ENCODE measurements at places on chromosomes 4 and X.

- DNase-seq: no peak
Measured at GRCh38 chr4:141871086-141871770, 234.8 kb downstream of the IL15 start.

GRCh38 chr4:141240259-141240658 is 19.6 kb downstream of the ZNF330 start:
- no peak for DNase-seq

- DNase-seq: no peak
Measured at GRCh38 chr4:121764702-121765367, at the start of gene SMIM43. Gene SMIM43, minus strand, starts transcription at chr4:121765164. Its CDS starts 59 bp downstream, at chr4:121765105.

DNA sequence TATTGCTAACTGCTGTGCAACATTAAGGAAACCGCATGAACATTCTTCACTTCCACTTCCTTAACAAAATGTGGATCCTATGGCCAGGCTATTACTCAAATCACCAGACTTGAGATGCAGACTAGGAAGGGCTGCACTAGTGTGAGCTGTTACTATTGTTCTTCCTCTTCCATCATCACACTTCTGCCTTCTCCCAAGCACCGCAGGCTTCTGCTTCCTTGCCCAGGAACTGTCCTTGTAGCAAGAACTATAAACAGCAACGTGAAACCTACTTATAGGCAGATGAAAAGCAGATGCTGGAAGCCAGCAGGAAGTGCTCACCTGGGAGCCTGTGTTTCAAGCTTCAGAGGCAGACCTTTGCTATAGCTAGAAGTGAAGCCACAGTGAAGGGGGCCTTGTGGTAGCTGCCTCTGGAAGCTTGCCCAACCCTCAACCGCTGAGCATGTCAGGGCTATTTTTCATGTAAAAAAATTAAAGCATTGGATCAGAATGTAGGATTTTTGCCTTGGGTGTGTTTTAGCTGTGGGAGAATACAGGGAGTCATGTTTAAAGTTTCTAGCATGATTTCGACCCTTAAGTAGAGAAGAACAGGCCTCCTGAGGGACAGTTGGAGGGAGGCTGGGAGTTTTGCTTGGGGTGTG is 43.9 kb downstream of the CLNK start:
- no peak for DNase-seq

- DNase-seq: no peak
Measured at GRCh38 chrX:15619053-15619755, 18.4 kb upstream of the ACE2 start.

- no peak for DNase-seq
Measured at GRCh38 chr4:63169836-63170235, 1239.4 kb downstream of the TECRL start.

GRCh38 chr4:171650543-171650942 is 162.7 kb upstream of the GALNTL6 start:
- DNase-seq: no peak

DNA sequence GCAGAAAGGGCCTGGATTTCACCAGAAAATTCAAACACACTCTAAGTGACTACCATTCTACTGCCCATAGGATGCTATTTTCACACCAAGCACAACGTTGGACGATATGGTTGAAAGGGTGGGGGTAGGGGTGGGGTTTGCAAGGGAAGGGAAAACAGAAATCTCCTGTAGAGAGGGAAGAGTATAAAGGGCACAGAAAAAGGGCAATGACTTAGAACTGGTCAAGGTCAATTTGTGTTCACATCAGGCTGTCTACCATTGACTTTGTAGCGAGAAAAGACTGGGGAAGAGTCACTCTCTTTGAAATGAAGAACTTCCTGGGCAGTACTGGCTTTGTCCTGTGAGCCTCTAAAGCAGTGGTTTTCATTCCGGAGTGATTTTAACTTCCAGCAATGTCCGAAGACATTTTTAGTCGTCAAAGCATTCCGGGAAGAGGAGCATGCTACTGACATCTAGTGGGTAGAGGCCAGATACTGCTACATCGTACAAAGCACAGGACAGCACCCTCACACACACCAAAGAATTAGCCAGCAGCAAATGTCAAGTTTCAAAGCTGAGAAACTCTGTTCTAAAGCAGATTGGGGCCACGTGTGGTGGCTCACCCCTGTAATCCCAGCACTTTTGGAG is 48.4 kb upstream of the SLC7A3 start:
- DNase-seq: no peak

DNA sequence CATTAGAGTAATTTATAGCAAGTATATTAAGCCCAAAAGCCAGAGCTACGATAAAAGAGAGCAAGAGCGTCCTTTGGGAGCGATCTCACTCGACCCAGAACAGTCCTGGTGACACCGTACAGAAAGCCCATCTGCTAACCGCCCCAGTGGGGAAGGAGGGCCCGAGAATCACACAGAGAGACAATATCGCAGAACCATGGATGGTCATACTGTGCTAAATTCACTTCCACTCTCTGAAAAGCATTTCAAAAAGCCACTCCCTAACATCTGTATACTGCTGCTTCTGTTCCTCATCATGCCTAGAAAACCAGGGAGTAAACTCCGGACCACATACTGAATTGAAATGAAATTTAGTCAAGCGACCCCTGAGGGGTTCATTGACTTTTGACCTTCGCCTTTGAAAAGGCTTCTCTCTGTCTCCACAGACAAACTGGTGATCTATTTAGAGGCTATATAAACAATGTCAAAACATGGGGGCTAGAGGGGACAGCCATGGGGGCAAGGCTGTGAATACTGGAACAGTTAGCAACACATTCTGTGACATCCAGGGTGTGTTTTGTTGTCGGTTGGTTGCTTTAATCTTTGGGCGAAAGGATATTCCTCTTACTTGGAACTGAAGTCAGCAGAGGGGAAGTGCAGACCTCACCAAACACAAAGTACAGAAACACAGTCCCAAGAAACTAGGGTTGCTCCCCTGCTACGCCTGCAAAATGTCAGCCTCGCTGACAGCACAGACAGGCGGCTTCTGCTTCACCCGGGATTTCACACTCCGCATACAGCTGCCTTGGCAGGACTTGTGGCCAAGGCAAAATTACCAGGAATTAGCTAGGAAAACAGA is 129.0 kb upstream of the RASGEF1B start:
- DNase-seq: no peak

DNA sequence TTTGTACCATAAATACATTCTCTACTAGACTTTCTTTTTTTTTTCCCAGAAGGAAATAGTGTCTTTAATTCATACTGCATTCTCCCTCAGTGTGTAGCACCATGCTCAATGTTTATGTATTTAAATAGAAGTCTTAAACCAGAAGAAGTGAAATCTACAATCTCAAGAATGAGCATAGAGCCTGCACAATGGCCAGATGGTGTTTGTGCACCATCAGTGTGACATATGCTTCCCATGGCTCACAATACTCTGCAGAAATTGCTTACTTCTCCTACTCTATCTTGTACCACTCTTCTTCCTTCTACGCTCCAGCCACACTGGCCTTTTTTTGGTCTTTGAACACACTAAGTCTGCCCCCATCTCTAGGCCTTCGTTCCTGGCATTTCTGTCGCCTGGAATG is 2.6 kb upstream of the DOCK11 start:
- DNase-seq: no peak

GRCh38 chr4:76654084-76654483 is 219.1 kb downstream of the SHROOM3 start:
- no peak for DNase-seq

GRCh38 chr4:8255698-8256441 is 13.7 kb upstream of the HTRA3 start:
- no peak for DNase-seq

DNA sequence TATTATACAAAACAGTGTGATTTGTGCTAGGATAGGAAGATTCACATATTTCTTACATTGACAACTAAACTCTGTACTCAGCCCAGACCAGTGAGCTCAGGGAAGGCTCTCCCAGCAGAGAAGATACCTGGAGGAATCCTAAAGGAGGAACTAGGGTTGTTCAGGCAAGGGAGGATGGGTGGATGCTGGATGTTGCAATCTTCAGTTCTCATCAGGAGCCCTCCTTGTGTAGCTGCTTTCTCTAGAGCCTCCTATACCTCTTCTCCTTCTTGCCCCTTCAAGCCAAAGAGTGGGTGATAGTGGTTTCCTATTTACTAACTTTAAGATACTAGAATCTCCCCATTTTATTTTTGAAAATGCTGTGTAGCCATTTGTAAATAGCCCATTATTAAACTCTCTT is 117.3 kb downstream of the NKX6-1 start:
- no peak for DNase-seq

DNA sequence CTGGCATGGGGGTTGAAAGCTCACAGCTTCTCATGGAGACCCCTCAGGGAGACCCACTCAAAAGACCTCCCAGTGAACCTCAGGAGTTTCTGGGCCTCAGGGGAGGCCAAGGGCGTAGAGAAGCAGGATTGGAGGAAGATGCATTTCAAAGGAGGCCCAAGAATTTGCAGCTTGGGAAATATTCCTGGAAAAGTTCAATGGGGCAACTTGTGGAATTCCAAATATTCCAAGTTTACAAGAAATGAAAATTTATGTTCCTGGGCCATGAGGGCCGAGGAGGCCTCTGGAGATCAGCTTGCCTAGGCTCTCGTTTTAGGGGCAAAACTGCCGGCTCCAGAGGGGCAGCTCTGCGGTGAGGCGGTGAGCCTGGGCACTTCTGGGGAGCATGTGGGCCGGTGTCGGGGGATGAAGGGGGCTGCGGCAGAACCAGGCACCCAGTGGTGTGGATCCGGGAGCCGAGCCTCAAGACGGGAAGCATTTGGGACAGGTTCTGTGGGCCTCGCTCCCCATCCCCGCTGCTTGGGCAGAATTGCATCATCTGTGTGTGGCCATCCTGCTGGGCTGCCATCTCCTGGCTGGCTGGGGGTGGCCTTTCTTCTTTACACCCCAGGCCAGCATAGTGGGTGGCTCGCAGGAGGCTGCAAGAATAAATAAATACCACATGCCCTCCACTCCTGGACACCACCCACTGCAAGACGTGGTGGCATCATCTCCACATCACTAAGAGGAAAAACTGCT is 54.6 kb upstream of the GPR78 start:
- no peak for DNase-seq

DNA sequence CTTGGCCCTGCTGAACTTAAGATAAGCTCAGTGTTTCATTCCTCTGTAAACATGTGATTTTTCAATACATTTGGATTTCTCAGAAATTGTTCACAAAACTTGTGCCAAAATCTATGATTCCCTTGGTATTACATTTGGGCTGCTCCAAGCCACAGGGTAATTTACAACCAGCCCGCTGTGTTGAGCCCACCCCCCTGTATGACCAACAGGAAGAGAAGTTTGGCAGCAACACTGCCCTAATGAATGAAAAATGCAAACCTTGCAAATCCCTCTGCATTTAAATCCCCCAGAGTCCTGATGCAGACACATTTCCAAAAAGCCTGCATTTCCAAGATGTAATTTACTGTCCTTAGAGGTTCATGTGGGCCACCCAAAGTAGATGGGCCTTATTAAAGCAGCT is 34.1 kb upstream of the GAB1 start:
- DNase-seq: no peak

- no peak for DNase-seq
Measured at GRCh38 chr4:24683116-24683515, 98.8 kb upstream of the DHX15 start.

- DNase-seq: no peak
Measured at GRCh38 chr4:6473264-6474052, 1.0 kb upstream of the PPP2R2C start.

- DNase-seq: no peak
Measured at GRCh38 chr4:64407000-64407399, 2.2 kb downstream of the TECRL start.

DNA sequence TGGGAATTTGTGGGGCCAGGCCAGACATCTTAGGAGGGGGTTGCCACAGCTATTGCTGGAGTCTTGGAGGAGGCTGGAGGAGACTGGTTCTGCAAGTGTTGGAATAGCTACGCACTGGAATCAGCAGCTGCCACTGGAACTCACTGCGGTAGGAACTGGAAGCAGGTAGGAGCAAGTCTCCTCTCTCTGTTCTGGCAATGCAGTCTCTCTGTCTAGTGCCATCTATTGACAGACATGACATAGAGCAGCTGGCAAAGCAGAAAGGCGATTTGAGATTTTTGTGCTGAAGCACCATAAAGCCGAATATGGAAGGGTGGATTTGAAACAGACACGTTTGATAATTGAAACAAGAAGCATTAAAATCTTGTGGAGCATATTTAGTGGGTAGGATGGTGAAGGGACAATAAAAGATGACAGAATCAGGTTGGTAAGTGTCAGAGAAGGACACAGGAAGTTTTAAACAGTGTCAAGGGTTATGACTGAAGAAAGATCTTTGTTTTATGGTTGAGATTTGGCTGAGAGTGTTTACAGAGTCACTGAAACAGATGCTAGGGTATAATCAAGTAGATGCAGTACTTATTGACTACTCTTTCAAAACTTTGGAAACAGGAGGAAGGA is 23.5 kb upstream of the SYNPO2 start:
- no peak for DNase-seq

DNA sequence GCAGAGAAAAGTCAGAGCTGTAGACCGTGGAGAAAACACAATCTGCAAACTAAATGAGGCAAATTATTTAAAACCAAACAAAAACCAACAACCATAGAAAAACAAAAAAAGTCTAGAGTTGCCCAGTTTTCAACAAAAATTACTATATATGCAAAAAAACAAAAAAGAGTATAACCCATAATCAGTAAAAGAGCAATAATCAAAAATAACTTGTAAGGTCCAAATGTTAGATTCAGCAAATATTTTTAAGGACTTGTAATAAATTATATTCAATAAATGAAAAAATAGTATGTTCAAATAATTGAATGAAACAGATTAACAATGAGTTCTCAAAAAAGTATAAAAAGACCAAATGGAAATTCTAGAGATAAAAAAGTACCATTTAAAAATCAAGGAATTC is 130.5 kb downstream of the LRBA start:
- DNase-seq: no peak

GRCh38 chr4:54723820-54724219 is 66.1 kb downstream of the KIT start:
- DNase-seq: no peak

DNA sequence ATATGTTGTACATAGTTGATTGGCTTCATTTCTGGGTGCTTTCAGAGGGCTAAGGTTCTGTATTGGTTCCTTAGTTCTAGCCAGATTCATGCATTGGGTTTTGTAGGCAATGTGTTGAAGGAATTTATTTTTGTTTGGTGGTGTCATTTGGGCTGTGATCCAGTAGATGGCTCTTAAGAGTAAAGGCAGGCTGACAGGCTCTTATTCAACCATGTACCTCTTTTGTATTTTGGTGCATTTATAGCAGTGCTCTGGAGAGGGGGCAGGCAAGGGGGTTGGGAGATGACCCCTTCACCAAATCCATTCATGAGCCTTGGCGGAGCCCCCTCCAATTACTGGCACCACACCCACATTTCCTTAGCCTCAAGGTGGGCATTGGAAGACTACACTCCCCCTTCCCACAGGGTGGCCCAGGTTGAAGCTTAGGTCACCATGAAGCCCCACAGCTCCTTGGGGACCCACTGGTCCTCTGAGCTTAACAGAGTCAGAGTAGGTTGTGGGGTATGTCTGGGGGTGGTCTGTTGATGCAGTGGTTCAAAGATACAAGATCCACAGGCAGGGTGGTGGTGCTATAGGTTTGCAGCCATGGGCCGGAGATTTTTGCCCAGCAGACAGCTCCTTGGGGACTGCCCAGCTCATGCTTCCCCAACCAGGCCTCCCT is 143.0 kb upstream of the GNPDA2 start:
- no peak for DNase-seq

GRCh38 chr4:48012824-48013223 is 3.7 kb downstream of the CNGA1 start:
- DNase-seq: no peak
